Hematopoietic multipotent progenitor cell treated with erythropoietin and hydrocortisone succinate and interleukin-3 and kit ligand, for 8 days (in vitro differentiated cells): ENCODE measurements at places on chromosomes 11 and 22.
A peak's percentile ranks its signal among the peaks of the same experiment; 100 is the strongest.

- no peak for DNase-seq
Measured at GRCh38 chr11:33324302-33324985, 67.3 kb downstream of the HIPK3 start.

- DNase-seq = no peak
Measured at GRCh38 chr11:115548878-115549528, 44.8 kb upstream of the CADM1 start.

- no peak for DNase-seq
Measured at GRCh38 chr11:2432171-2432621, 12.1 kb downstream of the TRPM5 start.

- DNase-seq = no peak
Measured at GRCh38 chr11:95606824-95607223, 182.8 kb downstream of the FAM76B start.

GRCh38 chr11:120515186-120515723 is 3.7 kb downstream of the GRIK4 start:
- DNase-seq = no peak

DNA sequence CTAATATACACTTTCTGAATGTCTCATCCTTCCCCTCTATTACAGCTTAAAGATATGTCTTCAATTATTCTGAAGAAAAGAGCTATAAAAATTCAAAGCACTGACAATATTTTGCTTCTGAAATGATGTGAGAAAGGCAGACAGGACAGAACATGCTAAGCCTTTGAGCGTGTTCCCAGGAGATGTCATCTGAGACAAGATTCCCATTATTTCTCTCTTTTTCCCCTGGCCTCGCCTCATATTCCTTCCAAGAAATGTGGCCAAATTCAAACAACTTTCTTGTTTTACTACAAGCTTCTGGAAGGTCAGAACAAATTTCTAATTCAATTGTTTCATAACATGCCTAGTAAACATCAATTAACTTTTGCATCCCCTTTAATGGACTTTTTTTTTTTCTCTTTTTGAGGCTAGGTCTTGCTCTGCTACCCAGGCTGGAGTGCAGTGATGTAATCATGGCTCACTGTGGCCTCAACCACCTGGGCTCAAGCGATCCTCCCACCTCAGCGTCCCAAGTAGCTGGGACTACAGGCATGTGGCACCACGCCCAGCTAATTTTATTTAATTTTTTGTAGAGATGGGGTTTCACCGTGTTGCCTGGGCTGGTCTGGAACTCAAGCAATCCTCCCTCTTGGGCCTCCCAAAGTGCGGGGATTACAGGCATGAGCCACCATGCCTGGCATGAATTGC is 37.1 kb upstream of the NFRKB start:
- no peak for DNase-seq

DNA sequence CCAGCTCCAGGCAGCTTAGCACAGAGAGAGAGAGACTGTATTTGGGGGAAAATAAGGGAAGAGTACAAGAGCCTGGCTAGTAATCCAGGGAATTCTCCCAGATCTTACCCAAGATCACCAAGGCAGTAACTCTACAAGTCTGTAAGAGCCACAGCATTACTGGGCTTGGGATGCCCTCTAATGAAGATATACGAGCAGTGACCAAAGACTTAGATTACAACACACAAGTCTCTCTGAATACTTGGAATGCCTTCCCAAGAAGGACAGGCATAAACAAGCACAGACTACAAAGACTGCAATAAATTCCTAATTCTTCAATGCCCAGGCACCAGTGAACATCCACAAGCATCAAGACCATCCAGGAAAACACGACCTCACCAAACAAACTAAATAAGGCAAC is 17.7 kb downstream of the DNAJC24 start:
- no peak for DNase-seq

DNA sequence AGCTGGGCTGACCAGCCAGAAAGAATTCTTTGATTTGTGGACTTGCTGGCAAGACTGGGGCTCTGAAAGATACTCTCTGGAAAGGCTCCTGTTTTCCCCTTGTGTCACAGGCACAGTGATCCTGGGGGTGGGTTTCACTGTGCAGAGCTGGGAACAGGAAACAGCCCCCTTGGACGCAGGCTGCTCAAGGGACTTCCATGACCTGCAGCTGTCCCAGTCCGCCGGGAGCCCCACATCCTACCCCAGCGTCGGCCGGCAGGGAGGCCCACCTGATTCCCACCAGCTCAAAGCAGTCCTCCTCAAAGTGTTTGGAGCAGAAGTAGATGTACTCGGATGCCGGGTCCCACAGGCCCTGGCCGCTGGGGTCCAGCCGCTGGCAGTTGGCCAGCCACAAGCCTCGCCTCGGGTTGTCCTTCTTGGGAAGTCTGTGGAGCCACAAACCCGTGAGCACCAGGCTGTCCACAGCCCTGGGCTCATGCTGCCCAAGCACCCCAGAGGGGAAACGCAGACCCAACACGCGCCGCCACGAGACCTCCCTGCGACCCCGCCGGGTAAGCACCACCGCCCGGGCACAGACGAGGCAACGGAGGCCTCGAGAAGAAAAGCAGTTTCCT is 824 bp downstream of the THAP7 start:
- no peak for DNase-seq

DNA sequence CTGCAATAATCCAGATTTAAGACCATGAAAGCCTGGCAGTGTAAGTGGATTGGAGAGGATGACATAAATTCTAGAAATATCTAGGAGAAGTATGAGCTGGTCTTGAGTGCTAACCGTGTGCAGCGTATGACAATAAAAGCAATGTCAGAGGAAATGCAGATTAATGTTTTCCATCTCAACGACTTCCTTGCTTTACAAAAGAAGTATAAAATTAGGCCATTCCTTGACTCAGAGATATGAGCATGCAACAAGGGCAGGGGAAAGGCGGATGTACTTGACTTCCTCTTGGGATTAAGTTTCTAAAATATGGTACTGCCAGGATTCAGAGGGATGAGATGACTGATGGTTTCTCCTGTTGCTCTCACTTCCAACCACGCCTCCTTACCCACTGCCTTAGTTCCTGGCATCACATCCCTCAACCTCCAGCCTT is 32.3 kb downstream of the ADAMTS15 start:
- DNase-seq = no peak

GRCh38 chr11:66052664-66052982 is 459 bp downstream of the SF3B2 start:
- no peak for DNase-seq

DNA sequence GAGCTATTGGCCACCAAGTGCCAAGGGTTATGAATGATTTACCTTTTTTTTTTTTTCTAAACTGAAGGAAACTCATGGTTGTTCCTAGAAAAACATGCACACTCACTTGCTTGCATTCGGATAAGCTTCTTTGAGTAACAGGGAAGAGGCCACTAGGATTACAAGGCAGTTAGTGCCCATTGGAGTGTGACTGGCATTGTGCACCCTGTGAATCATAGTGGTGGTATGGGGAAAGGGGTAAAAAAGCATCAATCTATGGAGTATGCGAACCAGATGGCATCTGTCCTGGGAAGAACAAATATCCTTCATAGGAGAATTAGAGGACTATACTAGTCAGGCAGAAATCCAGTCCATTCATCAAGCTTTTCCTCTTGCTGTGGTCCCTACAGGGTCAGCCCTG is 24.2 kb downstream of the CD44 start:
- DNase-seq = no peak

DNA sequence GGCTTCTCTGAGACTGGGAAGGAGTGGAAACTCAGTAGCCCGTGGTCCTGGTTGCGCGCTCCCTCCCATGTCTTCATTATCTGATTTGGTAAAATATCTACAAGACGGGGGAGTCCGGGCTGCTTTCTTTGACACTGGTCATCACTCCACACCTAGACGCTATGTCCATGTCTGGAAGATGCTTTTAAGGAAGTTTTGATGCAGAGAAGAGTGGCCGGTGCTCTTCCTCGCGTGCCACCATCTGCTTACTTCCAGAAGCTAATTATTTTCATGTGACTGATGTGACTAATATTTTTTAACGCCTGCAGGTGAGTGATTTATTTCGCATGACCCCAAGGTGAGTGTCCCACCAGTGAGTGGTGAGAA is 339 bp upstream of the TRIM21 start:
- DNase-seq = no peak

GRCh38 chr22:50061824-50062355 is 3.8 kb upstream of the TTLL8 start:
- DNase-seq = peak; percentile 33

DNA sequence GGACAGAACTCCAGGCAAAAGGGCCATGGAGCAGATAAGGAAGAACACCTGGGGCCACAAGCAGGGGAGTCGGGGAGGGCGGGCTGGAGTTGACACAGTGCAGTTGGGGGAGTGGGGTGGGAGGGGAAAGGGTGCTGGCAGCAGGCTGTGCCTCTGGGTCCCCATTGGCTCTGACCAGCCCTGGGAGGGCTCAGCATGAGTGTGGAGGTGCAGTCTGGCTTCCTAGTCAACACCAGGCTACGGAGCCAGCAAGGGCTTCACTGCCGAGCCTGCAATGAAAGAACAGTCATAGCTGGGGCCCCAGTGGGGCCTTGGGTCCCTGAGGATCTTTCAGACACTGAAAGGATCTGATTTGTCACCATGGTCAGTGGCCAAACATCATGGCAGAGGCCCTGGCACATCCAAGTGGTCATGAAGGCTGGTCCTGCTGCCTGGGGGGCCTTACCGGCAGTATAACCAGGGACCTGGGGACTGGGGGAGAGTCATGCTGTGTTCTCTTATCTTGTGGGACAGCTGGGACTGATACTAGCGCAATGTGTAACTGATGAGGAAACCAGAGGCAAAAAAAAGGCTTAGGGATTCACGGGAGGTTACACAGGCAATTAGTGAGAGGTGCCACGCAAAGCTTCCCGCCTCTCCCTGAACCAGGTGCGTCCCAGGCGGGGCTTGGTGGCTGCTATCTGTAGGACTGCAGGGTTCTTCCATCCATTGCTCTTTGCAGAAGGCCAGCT is 11.6 kb downstream of the SLC37A2 start:
- no peak for DNase-seq

GRCh38 chr11:77171885-77172665 is 44.0 kb downstream of the MYO7A start:
- no peak for DNase-seq

DNA sequence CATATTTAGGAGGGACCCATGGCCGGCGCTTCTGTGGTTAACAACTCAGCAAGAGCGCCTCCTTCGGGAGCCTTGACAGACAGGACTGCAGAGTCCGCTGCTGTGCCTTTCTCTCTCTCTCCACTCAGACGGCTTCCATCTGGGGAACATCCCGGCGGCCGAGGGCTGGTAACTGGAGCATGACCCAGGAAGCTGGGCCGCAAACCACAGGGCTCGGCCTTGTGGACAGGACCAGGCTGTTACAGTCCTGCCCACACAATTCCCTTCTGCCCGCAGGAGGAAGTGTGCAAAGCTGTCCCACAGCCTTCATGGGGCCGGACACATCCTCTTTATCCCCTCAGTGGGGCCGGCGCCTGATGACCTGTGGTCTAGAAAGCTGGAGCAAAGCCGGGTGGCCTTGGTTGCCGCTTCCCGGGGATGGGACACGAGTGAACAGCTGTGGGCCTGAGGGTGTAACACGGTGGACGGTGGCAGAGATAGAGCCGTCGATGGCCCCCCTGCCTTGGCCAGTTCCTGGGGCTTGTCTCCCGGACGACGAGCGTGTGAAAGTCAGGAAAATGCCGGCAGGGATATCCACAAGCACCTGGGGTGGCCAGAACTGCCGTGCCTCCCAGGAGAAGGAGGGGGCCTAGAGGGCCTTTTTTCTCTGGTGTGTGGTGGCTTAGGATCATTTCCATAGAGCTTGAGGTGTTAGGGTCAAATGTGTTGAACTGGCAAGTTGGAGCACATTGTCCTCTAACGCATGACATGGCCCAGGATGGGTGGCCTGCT is 50.1 kb downstream of the FBLN1 start:
- DNase-seq = no peak

GRCh38 chr11:36719358-36720107 is 121.5 kb upstream of the RAG2 start:
- no peak for DNase-seq
